GM23248 (cell line): ENCODE measurements at places on chromosomes 5 and 9. TPM values are rescaled to one million over a fixed set of nuclear protein-coding genes. Genes with fewer than 3 reads are reported as not detected.

GRCh38 chr9:101138509-101138908, 110.0 kb downstream of the PLPPR1 start:
- no peak for DNase-seq

- peak; percentile 25 for DNase-seq
Observed at GRCh38 chr5:72036951-72037350, 70.3 kb upstream of the MAP1B start.

GRCh38 chr9:92406477-92406876, 2.1 kb upstream of the OGN start:
- DNase-seq, result no peak

DNA sequence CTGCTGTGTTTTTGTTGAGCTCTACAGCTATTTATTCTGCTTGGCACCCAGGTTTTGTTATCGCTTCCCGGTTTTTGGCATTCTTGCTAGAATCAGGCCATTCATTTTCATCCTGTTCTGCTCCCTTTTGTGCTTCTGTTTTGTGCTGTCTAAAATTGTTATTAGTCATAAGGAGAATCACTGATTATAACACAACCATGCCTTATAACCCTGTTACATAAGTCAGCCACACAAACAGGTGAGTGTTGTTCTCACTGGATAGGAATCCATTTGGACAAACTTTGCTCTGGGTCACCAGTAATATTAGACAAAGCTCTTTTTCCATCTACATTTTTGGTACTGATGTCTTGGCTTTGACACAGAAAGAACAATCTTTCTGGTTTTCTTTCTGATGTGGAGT, 622.8 kb downstream of the PSAT1 start:
- DNase-seq, result no peak

DNA sequence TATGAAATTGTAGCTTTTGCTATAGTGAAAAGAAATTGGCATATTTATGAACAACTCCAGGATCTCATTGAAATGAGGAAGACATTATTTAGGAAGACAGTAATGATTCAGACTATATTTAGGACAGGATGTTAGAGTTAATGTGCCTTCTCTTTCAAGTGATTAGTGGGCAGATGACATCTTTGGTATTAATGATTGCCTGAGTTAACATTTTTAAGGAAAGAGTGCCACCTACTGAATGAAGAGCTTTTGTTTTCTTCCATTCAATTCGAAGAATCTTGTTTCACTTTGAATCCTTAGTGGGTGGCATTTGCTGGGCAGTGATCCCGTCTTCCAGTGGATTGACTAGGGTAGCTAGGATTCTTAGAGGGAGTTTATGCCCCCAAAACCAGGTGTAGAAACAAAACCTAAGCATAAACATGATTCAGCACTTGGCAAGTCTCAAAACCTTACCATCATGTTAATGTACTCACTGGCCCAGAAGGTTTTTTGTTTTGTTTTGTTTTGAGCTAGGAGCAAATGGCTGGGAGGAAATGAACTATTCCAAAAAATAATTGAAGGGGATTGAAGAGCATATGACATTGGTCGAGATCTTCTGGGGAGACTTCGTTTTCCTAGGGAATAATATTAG, 23.2 kb downstream of the MAP3K1 start:
- peak; percentile 76 for DNase-seq

DNA sequence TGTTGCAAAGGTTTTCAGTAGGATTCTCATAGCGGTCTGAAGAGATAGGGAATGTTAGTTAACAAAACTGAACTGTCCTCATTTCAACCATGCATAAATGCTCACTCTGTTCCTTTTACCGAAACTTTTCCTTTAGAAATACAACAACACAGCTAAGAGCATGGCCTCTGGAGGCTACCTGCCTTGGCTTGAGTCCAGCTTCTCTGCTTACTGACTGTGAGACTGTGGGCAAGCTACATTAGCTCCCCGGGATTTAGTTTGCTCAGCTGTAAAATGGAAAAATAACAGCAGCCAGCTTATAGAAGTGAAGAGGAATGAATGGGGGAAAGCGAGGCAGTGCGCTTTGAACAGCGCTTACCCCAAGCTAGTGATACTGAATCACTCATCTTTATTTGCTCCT, 507.9 kb upstream of the DAP start:
- DNase-seq, result no peak

DNA sequence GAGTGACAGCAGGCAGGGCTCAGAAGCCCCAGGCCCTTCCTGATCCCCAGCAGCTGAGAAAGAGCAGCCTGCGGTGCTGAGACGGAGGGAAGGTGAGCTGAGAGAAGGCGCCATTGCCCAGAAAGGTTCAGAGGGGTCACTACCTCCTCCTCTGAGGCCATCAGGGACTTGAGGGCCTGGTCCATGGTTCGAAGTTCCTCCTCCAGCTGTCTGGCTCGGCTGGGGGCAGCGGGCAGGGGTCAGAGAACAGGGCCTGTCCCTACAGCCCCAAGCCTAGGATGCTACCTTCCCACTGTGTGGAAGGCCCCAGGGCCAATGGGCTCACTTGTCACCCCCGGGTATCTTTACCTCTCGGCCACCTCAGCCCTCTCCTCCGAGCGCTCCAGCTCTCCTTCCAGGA, 4.8 kb downstream of the TPM2 start:
- no peak for DNase-seq

DNA sequence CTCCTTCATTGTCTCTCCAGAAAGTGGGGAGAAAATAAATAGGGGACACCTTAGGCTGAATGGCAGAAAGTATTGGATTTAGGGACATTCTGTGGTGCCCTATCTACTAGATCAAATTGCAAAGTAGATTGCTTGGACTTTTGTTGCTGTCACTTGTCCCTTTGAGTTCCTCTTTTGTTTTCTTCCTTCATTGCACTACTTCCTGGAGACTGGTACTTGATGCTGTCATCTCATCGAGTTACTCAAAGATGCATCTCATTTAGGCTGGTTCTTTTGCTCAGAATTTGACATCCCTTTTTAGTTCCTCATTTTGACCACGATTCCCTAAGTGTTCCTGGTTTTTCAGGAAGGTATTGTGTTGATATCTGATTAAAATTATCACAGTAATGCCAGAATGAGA, 137.6 kb downstream of the ADGRV1 start:
- no peak for DNase-seq

GRCh38 chr5:54553659-54554207, 36.2 kb downstream of the SNX18 start:
- no peak for DNase-seq

GRCh38 chr9:110898866-110899265, 139.4 kb downstream of the LPAR1 start:
- DNase-seq, result no peak

GRCh38 chr9:113657765-113658544, 194.4 kb downstream of the RGS3 start:
- DNase-seq, result peak; percentile 85

DNA sequence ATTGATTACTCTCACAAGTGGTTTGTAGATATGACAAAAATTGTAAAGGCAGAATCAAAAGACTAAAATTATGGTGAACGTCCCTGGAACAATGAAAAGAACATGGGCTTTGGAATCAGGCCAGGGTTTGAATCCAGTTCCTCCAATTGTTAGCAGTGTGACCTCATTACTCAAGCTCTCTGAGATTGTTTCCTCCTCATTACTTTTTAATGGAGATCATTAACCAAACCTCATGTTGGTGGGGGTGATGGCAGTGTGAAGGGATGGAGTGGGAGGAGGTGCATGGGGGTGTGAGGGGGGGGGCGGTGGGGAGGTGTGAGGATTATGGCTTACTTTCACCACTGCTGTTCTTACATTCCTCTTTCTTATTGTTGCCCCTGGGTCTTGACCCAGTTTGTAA, 44.1 kb upstream of the FOXE1 start:
- DNase-seq, result no peak

GRCh38 chr9:37337301-37337890, 85.1 kb upstream of the GRHPR start:
- no peak for DNase-seq

Gene LECT2
- total RNA-seq, result 0.32 TPM in 1 of 2 replicates, not detected in the other

Gene RNF130
- total RNA-seq, result 32.9 and 49.8 TPM in 2 replicates
